Activated T-helper 1 cell treated with Interleukin-2 at 50 U/mL for 16 hours (primary cell): ENCODE measurements at places on chromosomes 13 and 19.

GRCh38 chr19:32266460-32266859, 79.0 kb upstream of the ZNF507 start:
- DNase-seq = no peak

DNA sequence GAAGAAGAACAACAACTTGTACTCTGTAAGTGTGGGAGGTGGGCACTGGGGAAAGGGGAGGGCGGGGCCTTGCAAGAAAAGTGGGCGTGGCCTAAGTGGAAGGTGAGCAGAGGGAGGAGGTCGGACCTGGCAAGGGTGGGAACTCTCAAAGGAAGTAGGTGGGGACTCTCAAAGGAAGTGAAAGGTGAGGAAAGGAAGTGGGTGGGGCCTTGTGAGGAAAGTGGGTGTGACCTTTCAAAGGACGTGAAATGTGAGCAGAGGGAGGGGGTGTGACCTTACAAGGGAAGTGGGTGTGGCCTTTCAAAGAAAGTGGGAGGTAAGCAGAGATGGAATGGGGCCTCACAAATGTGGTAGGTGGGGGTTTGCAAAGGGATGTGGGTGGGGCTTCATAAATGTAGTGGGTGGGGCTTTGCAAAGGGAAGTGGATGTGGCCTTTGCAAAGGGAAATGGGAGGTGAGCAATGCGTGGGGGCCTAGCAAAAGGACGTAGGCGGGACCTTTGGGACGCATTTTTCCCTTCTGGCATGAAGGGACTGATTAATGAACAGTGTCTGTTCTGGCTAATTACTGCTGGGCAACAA, 25.9 kb downstream of the ACSBG2 start:
- peak; percentile 16 for DNase-seq

GRCh38 chr13:99774644-99775043, 196.9 kb downstream of the ZIC5 start:
- no peak for DNase-seq

GRCh38 chr13:113219256-113219940, 10.0 kb downstream of the CUL4A start:
- DNase-seq = no peak

DNA sequence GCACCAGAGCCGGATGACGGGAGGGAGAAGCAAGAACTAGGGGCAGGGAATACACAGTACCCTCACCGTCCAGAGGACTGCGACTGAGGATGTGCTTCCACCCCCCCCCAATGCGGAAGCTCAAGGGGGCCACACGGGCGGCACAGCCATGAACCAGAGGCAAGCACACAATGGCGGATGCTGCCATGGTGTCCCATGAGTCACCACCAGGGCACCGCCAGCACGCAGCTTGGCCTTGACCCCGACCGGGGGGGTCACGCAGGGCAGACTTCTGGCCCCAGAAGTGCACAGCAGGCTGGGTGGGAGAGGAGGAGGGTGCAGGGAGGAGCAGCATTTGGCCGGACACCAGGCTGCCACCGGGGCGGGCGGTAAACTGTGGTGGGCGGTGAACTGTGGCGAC, 83.5 kb upstream of the ZNF254 start:
- DNase-seq = no peak

- no peak for DNase-seq
Measured at GRCh38 chr19:16876904-16877361, 11.9 kb upstream of the F2RL3 start.

DNA sequence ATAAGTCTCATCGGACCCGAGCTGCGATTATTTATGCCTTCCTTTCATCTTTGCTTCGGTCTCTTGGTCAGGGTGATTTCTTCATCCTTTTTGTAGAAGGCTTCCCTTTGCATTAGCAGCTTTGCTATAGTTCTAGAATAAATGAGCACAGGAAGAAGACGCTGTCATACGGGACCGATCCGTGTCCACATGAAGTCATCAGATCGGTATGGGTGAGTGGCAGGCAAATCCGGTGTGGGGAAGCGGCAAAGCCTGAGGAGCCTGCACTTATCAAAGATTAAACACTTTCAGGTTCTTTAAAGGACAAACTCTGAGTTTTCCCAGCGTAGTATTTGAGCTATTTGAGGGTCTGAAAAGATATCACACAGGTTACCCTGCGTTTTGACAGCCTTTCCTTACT, 119.3 kb downstream of the IRS2 start:
- no peak for DNase-seq

GRCh38 chr19:29645911-29646310, 19.4 kb upstream of the PLEKHF1 start:
- no peak for DNase-seq

- DNase-seq = no peak
Measured at GRCh38 chr13:110297011-110297410, 9.9 kb downstream of the COL4A1 start.

DNA sequence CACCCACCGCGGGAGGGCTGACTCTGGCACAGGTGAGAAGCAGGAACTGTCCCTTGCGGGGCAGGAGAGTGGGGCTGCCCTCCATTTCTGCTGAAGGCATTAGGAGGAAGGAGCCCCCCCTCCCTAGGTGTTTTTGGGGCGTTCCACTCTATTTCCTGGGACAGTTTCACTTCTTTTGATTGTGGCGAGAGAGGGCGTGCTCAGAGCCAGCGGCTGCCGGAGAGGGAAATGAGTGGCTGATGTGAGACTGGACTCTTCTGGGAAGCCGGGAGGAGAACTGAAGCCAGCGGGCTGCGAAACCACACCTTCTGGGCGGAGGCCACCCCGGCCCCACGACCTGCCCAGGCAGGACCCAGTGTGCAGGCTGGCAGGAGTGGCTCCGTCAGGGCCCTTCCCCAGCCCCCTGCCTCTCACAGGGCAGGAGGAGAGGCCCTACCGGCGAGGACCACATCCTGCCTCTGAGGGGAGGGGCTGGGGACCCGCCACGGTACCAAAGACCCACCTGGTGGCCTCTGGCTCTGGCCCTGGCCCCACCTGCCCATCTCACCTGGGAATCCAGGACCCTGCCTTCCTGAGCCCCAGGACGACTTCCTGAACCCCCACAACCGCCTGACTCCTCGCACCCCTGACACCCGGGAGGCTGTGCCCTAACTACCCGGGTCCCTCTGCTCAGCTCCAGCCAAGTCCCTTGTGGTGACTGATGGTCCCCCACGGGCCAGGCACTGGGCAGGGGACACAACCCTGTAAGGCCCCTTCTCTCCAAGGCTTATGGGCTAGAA, 25.9 kb downstream of the MPND start:
- peak; percentile 53 for DNase-seq

GRCh38 chr13:98632961-98633360, 56.1 kb upstream of the STK24 start:
- no peak for DNase-seq

DNA sequence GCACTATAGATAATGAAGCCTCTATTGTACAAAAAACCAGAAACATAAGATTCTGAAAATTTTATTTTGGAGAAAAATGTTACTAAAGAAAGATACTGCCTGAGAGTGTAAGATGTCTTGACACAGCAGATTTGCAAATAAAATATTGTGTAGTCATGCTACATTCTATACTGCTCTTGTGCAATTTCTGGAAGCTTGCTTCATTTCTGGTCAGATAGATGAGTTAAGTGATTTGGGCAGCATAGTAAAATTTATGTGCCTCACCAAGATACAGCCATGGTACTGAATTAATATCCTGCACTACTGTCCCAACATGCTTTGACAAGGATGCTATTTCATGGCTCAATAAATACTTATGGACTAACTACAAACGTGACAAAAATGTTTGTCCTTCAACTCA, 55.1 kb upstream of the STARD13 start:
- DNase-seq = no peak

GRCh38 chr19:50659318-50660087, 10.3 kb downstream of the C19orf81 start:
- DNase-seq = no peak

- no peak for DNase-seq
Measured at GRCh38 chr19:55451965-55452748, 9.1 kb upstream of the SHISA7 start.

DNA sequence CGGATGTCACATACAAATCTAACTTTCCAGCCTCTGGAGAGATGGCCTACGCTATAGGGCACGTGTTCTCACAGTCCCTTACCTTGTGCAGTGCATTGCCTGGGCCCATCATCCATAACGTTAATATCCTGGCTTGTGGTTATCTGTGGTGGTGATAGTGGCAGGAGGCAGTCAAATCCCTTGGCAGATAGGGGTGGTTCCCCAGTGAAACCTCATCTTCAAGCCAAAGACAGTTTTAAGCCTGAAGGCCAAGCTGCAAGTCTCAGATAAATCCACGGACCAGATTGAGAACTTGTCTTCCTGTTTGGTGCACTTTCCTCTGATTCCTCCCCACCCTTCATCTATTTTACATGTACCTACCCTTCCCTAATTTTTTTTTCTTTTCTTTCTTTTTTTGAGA, 4.3 kb upstream of the FBXO17 start:
- DNase-seq = no peak

GRCh38 chr19:16042533-16043085, 33.7 kb upstream of the TPM4 start:
- DNase-seq = no peak

- DNase-seq = no peak
Measured at GRCh38 chr13:41648314-41648935, 191.1 kb downstream of the RGCC start.

DNA sequence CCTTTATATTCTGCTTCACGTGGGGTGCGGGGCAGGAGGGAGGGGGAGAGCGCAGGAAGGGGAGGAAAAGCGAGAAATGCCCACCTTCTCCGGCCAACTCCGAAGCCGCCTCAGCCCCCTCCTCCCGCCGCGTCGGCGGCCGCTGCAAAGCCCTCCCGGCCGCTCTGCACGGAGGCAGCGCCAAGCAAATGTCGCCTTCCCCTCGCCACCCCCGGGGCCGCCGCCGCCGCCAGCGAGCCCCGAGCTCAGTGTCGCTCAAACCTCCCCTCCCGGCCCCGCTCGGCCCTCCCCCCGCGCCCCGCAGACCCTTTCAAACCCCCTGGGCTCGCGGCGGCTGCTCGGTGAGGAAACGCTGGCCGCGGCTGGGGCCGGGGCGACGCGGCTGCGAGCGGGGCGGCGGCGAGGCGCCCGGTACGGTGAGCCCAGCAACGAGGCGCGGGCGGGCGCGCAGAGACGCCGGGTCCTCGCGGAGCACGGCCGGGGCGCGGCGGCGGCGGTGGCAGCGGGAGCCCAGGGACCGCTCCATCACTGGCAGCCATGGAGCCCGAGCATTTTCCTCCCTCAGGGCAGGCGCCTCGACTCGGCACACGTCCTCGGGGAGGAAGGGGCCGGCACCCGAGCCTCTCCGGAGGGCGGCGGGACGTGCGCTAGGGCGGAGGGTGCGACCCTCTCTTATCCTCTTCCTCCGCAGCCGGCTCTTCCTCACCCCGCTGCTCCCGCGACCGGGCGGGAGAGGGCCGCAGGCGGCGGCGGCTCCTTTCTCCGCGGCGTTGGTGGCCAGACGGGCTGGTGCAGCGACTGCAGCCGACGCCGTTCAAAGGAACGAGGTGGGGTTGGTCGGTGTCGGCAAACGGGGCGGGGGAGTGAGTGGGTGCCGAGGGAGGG, 463 bp upstream of the TSC22D1 start:
- DNase-seq = peak; percentile 30

- DNase-seq = no peak
Measured at GRCh38 chr13:93004919-93005318, 221.7 kb upstream of the GPC6 start.

GRCh38 chr19:35643255-35644205, 2.0 kb downstream of the ETV2 start:
- DNase-seq = peak; percentile 66

- no peak for DNase-seq
Measured at GRCh38 chr13:102642475-102642874, 45.7 kb downstream of the TPP2 start.

GRCh38 chr19:2454199-2454961, 2.4 kb downstream of the LMNB2 start:
- no peak for DNase-seq

DNA sequence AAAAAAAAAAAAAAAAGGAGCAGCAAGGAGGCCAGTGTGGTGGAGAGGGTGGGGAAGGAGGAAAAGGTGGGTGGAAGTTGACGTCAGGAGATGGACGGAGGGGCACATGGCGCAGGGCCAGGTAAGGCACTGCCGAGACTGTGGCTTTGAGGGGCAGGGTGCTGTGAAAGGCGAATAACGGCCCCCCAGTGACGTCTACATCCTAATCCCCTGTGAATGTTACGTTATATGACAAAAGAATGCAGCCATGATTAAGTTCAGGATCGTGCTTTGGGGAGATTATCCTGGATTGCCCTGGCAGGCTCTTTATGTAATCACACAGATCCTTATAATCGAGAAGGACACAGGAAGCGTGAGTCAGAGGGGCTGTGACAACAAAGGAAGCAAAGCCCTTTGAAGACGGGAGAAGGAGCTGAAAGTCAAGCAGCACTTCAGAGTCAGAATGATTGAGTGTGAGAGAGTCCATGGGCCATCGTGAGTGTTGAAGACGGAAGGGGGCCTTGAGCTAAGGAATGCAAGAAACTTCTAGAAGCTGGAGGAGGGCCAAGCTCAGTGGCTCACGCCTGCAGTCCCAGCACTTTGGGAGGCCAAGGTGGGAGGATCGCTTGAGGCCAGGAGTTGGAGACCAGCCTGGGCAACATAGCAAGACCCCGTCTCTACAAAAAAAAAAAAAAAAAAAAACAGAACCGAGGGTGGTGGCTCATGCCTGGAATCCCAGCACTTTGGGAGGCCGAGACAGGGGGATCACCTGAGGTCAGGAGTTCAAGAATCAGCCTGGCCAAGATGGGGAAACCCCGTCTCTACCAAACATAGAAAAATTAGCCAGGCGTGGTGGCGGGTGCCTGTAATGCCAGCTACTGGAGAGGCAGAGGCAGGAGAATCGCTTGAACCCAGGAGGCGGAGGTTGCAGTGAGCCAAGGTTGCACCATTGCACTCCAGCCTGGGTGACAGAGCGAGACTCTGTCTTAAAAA, 13.8 kb upstream of the CEACAM16 start:
- DNase-seq = no peak

DNA sequence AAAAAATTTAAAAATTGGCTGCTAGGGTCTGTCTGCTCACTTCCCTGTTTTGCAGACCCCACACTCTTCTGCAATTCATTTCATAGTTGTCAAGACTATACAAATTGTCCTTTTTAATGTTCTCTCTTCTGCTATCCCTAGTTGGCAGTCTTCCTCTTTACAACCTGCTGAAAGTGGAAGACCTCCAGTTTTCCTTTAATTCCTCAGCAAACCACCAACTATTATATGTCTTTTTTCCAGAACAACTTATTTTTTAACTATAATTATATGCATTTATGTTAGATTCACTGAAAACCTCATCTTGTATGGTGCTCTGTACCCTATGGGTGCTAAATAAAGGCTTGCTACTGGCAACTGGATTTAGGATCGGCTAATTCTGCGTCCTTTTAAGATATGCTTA, 1.1 kb upstream of the PHF11 start:
- DNase-seq = no peak
